ENCODE measurements at places on chromosomes 16 and 17. TPM values are rescaled to one million over a fixed set of nuclear protein-coding genes. Genes with fewer than 3 reads are reported as not detected.

- DNase-seq: peak; percentile 16
Observed at GRCh38 chr16:80189476-80190175, 351.2 kb upstream of the DYNLRB2 start.

- DNase-seq: no peak
Observed at GRCh38 chr16:88735121-88735520, 28.8 kb downstream of the CTU2 start.

- peak; percentile 81 for DNase-seq
Observed at GRCh38 chr17:44210342-44211192, 8.9 kb downstream of the UBTF start.

TP53TG3C gene
- not detected for total RNA-seq

GRCh38 chr17:81011951-81012350 is 20.3 kb downstream of the CHMP6 start:
- DNase-seq: no peak

GRCh38 chr16:89094252-89094879 is 714 bp downstream of the ACSF3 start:
- DNase-seq: peak; percentile 12

All from LHCN-M2 (cell line).